ENCODE measurements at places on chromosomes 7 and 10.
A peak's percentile ranks its signal among the peaks of the same experiment; 100 is the strongest.

DNA sequence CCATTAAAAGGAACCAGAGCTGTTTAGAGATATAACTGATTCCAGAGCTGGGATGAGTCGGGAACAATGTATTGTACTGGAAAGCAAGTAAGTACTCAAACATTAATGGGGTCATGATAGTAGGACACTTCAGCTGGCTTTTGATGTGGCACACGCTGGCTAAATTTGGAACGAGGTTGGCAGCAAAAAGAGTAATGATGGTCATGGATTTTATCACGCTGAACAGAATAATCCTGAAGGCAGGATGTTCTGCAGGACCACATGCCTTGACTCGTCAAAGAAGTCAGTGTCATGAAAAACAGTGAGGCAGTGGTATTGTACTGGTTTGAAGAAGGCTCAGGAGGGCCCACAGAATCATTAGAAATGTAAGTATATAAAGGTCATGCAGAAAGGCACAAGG lies 220.3 kb downstream of the SNX13 start:
- no peak for DNase-seq

DNA sequence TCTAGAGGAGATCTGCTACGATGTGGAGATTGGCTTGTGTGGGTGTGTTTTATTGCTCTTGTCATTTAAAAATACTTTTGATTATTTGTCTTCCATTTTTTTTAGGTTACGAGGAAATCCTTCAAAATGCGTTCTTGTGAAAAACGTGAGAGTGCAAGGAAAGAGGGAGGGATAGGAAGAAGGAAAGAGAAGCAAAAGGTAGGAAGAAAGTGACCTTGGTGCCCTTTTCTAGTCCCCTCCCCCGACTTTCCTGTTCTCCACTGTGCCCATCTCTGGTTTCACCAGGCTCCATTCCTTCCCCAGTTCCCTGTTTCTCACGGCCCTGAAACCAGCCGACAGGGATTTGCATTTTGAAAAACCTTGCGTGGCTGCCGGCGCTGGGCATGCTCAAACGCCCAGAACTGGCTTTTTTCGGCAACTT lies 506 bp upstream of the GNAI1 start:
- no peak for DNase-seq

GRCh38 chr10:126063353-126063791 lies 167.0 kb downstream of the FANK1 start:
- no peak for DNase-seq

DNA sequence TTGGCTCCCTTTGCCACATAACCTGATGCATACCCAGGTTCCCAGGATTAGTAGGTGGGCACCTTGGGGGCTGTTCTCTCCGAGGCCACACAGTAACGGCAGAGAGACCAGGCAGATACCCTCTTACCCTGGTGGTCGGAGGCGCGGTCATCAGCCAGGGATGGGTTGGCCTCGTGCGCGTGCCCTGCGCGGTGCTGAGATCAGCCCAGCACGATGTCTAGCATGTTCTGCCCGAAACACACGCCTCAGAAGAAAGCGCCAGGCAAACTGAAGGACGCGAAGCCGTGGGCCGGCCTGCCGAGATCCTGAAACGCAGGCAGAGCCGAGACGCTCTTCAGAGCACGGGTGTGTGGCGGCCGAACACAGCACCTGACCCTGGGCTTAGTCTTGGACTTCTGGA lies 34.7 kb upstream of the CFAP46 start:
- no peak for DNase-seq

- DNase-seq = no peak
Observed at GRCh38 chr7:45171946-45172345, 14.4 kb downstream of the RAMP3 start.

- DNase-seq = no peak
Observed at GRCh38 chr10:89163265-89163995, 43.7 kb downstream of the CH25H start.

DNA sequence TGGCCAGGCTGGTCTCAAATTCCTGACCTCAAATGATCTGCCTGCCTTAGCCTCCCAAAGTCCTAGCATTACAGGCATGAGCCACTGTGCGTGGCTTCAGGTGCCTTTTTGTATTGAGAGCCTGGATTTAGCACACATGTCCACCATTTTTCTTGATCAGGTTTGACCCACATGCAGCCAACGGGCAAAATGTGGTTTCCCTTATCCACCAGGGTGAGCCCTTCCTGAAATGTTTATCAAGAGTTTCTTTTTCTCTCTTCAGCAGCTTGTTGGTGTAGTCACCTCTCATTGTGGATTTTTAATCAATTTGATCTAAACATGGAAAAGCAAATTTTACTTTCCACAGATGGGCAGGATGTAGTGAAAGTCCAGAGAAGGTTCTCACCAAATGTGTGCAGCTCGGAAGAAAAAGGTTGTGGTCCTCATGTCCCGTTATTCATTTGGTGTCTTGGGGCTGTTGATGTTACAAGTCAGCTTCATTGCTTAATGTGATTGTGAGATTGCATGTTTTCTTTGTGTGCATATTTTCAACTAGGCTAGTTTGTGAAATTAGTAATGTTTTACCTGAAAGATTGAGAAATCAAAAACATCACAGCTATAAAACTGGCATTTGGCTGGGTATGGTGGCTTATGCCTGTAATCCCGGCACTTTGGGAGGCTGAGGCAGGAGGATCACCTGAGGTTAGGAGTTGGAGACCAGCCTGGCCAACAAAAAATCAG lies 28.9 kb downstream of the GUSB start:
- no peak for DNase-seq

DNA sequence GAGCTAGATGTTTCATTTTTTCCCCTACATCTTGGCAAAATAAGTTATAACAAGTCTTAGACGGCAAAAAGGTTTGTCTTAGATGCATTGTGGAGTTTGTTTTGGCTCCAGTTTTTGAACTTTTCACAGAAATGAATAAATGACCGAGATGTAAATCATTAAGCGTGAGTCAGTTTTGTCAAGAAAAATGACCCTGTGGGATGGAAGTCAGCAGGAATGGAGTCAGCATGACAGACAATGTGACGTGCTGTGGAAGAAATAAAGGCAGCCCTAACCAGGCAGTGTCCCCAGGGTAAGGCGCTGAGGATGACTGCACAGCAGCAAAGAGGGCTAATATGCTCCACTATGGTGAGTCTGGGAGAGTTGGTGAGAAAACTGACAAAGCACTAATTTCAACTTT lies 163.2 kb downstream of the NOC3L start:
- no peak for DNase-seq

- no peak for DNase-seq
Observed at GRCh38 chr7:2412587-2413201, 9.3 kb downstream of the CHST12 start.

DNA sequence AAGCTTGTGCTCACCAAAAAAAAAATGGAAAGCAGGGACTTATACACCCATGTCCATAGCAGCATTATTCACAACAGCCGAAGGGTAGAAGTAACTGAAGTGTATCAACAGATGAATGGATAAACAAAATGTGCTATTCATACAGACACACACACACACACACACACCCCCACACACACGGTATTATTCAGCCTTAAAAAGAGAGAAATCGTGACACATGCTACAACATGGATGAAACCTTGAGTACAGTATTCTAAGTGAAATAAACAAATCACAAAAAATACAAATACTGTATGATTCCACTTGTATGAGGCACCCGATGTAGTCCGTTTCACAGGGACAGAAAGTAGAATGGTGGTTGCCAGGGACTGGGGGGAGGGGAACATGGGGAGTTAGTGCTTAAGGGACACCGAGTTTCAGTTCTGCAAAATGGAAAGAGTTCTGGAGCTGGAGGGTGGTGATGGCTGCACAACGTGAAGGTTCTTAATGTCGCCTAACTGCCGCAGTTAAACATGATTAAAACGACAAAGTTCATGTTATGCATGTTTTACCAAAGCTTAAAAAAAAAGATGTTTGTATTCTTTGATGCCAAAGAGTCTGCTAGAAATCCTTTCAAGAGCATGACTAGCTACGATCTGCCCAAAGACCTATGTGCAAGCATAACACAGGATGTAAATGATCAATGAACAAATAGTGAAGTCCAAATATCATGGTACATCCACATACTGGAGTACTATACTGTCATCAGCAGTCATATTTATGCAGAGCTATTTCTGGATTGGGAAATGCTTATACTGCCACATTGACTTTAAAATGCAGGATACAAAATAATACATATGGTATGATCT lies 7.2 kb downstream of the TNS3 start:
- DNase-seq = no peak

- no peak for DNase-seq
Observed at GRCh38 chr7:87513735-87514335, 38.4 kb upstream of the ABCB4 start.

GRCh38 chr10:22339761-22340328 lies 5.5 kb upstream of the SPAG6 start:
- no peak for DNase-seq

DNA sequence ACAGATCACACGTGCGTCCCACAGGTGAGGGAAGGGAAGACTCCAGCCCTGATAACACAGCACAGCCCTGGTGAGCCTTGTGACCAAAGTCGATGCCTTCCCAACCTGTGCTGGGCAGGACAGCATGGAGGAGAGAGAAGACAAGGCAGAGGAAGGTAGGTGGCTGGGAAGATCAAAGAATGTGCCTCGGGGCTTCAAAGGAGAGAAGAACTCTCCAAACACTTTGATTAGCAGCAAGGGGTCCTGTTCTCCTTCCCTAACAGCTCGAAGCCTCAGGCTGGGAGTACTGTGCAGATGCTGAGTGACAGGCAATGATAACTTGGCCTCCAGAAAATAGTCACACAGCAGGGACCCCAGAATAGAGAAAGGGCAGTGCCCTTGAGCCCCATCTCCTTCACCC lies 288.5 kb downstream of the TCERG1L start:
- DNase-seq = no peak

DNA sequence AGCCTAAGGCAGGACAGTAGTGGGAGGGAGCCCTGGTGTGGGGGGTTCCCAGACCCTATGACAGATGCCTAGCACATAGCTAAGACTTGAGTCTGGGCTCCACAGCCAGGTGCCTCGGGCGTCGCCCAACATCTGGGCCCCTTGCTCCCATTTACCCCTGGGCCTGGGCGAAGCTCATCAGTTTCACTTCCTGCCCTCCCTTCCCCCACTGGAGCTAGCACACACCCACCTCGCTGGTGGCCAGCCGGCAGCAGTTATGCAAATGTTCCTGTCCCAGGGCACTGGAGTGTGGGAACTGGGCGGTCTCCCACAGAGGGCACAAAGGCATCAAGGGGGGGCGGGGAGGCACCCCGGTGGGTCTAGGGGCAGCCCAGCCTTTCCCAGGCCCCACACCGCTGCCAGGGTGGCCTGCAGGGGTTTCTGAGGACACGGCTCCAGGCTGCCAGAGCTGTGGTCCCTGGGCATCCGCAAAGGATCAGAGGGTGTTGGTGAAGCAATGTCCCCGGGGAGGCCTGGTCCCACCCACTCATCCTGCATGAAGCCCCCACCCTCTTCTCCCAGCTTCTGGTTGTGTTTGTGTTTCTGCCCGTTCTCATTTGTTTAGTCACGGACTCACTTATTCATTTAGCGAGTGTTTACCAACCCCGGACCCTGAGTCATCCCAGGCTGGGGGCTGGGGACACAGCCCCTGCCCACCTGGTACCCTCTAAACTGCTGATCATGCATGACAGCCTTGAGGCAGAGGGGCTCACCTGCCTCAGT lies 20.4 kb downstream of the SH2B2 start:
- no peak for DNase-seq

GRCh38 chr10:22043327-22043633 lies 39.8 kb upstream of the DNAJC1 start:
- no peak for DNase-seq

GRCh38 chr10:78566284-78567111 lies 502.3 kb upstream of the ZMIZ1 start:
- no peak for DNase-seq

GRCh38 chr7:106234425-106234824 lies 50.4 kb downstream of the NAMPT start:
- no peak for DNase-seq

DNA sequence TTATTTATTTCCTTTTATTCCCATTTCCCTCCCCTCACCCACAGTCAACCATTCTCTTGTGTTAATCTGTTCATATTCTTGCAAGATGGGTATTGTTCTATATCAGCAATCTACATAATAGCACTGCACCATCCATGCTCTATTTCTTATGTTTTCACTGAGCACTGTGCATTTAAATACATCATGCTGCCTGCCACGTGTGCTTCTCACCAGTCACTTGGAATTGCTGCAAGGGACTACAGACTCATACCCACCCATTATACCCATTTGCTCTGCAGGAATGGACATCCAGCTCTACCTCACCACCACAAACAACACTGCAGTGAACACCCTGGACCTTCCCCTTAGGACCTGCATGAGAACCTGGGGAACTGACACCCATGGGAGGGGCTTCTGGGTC lies 20.8 kb downstream of the DLG5 start:
- no peak for DNase-seq

DNA sequence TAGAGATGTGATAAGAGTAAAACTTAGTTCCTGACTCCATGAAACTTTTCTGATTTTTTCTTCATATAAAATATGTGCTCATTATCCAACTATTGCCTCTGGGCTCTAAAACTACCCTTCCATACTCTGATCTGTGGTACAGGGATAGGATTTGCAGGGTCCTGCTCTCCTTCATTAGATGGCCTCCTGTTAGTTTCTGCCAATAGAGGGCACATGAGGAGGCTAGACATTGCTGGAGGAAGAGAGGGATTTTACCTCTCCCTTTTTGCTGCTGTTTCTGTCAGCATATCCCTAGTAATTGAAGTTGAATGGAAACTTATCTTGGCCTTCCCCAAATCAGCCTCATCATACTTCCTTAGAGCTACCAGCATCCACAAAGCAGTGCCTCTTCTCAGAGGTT lies 269.4 kb downstream of the NXPH1 start:
- no peak for DNase-seq

- DNase-seq = no peak
Observed at GRCh38 chr10:78199005-78199725, 165.5 kb downstream of the RPS24 start.

- no peak for DNase-seq
Observed at GRCh38 chr10:15255961-15256360, 87.5 kb upstream of the NMT2 start.

DNA sequence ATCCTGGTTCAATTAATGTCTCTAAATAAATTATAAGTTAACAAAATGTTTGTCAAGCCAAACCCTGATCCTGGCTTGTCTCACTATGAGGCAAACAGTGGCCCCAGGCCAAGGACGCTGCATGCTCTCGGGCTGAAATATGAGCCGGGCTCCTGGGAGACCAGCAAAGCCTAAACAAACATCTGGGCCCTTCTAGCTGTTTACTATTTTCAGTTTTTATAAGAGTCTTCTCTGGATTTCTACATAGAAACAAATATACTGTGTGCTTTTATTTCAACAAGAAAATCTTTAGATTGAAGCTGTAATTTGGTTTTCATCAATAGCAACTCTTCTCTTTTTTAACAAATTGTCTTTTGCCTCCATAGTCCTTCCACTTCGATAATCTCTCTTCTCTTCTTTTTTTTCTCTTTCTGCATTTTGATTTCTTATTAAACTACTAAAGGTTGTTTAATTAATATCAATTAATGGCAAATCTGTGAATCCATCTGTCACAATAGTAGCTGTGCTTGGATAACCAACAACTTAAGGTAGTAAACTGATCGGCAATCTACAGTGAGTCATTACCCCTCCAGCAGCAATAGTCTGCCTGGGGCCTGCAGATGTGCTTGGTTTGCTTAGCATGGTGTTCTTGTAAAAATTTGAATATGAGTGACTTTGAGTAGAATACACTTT lies 83.3 kb upstream of the DNAJC1 start:
- DNase-seq = peak; percentile 77
